HepG2 (cell line): ENCODE measurements at places on chromosomes 2 and 18. TPM values are rescaled to one million over a fixed set of nuclear protein-coding genes. Genes with fewer than 3 reads are reported as not detected.

The COLEC11 gene
- 2.5 and 3.0 TPM in 2 replicates for total RNA-seq

The RBM44 gene
- 0.13 and 0.15 TPM in 2 replicates for total RNA-seq

The UGT1A4 gene
- not detected in 2 replicates for total RNA-seq

The MC4R gene
- not detected in 2 replicates for total RNA-seq
